ENCODE measurements at places on chromosomes 13 and 19.

DNA sequence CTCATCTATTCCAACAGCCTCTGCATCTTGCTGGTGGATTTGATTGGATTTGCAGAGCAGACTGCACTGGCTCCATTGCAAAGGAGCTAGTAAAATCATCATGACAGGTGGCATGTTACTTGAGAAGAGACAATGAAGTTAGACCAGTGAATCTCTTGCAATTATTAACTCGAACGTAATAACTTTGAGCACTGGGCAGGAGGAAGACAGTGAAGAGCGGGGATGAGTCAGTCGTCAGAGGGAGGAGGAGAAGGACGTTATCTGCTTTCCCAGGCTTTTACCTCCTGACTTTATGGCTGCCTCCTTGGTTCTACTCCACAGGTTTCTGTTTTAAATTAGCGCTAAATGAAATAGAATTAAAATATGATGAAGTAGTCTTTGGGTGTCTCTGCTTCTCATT lies 257.8 kb upstream of the IPO5 start:
- no peak for DNase-seq

GRCh38 chr19:33481863-33482262 lies 39.7 kb downstream of the PEPD start:
- DNase-seq: no peak

DNA sequence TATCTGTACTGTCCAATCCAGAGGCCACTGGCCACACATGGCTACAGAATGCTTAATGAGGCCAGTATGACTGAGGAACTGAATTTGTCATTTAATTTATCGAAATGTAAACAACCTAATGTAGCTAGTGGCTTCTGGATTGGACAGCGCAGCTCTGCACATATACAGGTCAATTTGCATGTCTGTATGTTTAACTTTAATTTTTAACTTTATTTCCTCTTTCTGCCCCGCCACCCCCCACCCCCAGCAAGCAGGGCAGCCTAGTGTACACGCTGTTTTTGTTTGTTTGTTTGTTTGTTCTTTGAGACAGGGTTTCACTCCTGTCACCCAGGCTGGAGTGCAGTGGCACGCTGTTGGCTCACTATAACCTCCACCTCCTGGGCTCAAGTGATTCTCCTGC lies 15.5 kb downstream of the ZSWIM9 start:
- DNase-seq: no peak

GRCh38 chr13:23789576-23790346 lies 99.4 kb downstream of the MIPEP start:
- DNase-seq: no peak

DNA sequence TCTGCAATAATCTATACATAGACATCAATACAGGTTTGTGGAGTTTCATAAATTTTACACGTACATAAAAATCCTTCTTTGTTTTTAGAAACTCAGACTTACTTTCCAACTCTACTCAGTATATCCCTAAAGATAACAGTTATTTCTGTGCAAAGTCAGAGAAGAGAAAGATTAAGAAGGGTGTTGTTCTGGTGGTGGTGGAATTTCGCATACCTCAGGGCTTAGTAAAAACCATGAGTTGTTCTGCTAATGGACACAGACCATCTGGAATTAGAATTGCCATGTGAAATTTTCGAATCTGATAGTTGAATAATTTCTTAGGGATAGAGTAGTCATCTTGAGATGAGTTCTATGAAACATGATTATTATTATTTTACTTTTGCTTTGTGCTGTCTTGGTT lies 102.7 kb downstream of the ZAR1L start:
- no peak for DNase-seq

DNA sequence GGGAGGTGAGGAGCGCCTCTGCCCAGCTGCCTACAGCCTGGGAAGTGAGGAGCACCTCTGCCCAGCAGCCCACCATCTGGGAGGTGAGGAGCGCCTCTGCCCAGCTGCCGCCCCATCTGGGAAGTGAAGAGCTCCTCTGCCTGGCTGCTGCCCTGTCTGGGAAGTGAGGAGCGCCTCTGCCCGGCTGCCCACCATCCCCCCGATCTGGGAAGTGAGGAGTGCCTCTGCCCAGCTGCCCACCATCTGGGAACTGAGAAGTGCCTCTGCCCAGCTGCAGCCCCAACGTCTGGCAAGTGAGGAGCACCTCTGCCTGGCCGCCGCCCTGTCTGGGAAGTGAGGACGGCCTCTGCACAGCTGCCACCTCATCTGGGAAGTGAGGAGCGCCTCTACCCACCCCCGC lies 64.3 kb downstream of the ZNF708 start:
- DNase-seq: no peak

DNA sequence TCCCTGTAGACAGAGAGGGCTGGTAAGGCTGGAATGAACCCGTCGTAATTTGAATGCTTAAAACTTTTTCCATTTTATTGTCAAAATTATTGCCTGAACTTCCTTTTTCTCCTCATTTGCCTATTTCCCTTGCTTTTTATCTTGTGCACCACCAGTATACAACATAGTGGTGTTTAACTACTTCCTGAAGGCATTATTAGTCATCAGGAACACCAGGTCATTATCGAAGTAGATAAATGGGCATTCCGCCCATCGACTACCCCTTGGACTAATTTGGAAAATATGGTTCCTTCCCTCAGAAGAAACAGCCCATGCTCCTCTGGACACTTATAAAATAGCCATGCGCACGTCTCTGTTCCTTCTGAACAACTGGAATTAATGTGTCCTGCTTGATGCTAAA lies 232.1 kb downstream of the TM9SF2 start:
- DNase-seq: no peak

GRCh38 chr19:35628264-35628564 lies 622 bp upstream of the RBM42 start:
- no peak for DNase-seq

DNA sequence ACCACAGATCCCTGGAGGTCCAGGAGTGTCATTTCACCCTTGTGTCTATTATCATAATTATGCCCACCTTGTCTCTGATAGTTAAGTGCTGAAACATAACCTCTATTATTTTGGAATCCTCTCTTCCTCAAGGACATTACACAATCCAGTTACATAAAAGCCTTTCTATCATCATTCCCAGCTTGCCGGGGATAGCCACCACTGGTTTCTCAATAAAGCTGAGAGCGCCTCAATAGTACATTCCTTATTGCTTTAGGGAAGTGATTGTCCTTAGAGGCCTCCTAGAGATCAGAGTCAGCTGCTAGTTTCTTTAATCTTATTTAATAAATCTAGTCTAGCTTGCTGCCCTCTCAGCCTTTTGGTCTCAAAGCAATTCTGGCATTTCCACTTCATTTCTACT lies 490.0 kb upstream of the ATXN8OS start:
- no peak for DNase-seq

DNA sequence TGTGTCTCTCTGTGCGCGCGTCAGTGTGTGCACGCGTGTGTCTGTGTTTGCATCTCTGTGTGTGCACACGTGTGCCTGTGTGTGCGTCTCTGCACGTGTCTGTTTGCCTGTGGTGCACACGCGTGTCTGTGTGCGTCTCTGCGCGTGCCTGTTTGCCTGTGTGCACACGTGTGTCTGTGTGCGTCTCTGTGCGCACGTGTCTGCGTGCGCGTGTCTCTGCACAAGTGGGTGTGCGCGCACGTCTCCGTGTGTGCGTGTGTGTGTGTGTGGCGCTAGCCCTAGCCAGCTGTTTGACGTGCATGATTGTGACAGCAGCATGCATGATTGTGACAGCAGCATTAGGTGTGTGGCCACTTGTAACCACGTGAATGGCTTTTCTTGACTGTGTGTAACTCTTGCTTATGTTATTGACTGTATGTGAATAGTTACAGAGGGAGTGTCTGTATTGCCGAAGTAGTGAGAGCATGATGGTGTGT lies 31.1 kb downstream of the ZNF146 start:
- no peak for DNase-seq

- no peak for DNase-seq
Measured at GRCh38 chr19:14088634-14089411, 1.7 kb downstream of the SAMD1 start.

GRCh38 chr19:41707502-41707812 lies 969 bp upstream of the CEACAM5 start:
- DNase-seq: no peak

- DNase-seq: no peak
Measured at GRCh38 chr13:103004661-103005345, 61.4 kb downstream of the SLC10A2 start.

- DNase-seq: no peak
Measured at GRCh38 chr19:18519962-18520847, 1.7 kb downstream of the ELL start.

DNA sequence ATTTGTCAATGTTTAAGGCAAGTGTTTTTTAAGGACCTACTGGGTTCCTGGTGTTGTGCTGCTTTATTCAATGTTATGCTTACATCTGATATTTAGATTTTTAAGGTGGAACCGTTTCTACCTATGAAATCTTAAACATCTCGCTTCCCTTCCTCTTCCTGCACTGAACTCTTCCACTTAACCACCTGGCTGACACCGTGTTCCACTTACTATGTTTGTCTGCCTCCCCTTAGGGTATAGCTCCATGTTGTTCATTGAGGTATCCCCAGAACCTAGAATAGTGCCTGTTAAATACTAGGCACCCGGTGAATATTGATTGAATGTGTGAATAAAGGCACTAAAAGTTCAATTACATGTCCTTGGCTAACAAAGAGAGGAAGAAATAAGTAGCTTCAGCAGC lies 104.9 kb downstream of the RNF17 start:
- DNase-seq: no peak

DNA sequence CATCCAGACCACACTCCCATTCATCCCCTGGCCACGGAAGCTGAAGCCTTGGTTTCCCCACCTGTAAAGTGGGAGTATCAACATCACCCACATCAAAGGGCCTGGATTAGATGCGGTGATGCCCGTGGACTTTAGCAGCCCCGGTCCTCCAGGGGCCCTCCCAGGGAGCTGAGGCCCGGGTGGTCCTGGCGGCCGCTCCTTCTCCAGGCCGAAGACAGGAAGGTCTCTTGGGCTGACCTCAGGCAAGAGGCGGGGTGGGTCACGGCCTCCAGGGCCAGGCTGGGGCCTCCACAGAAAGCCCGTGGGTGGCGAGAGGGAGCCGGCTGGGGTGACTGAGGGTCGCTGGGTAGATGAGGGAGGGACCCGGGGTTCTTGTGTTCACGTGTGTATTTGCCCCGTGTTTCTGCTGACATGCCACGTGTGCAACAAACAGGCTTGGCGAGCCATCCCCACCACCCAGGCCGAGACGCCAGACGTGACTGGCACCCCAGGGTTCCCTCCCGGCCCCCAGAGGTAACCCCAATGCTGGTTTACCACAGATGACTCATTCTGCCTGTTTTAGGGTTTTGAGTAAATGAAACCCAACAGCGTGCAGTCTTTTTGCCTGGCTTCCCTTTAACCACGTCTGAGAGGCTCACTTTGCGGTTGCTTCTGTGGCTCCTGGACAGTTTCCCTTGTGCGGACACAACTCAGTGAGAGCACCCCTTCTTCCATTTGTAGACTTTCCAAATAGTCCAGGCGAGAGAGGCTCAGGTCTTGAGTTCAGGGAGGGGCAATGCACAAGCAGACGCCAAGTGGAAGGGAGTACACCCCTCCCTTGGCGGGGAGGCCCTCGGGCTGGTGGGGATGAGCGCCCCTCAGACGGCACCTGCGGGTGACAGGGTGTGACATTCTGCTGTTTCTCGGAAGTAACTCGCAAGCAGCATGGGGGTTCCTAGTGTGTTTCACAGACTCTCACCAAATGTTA lies 42.9 kb downstream of the C13orf46 start:
- DNase-seq: no peak

GRCh38 chr13:79675931-79676660 lies 195.1 kb downstream of the NDFIP2 start:
- no peak for DNase-seq

- no peak for DNase-seq
Measured at GRCh38 chr19:19429361-19429760, 23.9 kb downstream of the GATAD2A start.
